ENCODE measurements at places on chromosomes 6 and 20.

DNA sequence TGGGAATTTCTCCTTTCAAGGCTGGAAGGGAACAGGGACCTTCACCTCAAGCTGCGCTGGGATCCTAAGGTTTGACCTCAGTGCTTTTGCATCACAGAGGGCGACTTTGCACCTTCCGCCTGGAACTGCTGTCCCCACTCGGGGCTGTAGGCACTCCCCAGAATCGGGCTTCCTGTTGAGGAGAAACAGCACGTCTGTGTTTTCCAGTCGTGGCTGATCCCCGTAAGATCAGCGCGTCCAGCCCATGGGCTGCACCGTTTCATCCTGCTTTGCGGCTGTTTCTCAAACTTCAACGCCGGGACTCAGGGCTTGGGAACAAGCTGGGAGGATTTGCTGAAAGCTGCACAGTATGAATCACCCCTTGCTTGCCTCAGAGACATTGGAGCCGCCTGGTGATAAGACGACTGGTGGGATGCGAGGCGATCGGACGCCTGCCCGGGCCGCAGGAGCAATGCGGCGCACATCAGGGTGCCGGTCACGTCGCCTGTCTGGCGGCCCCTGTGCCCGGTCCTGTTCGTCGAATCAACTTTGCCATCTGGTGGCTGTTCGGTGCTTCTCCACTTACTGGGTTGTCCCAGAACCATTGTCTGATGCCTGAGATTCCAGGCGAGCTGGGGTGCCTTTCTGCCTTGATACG lies 53.6 kb upstream of the FRMD1 start:
- DNase-seq: no peak

DNA sequence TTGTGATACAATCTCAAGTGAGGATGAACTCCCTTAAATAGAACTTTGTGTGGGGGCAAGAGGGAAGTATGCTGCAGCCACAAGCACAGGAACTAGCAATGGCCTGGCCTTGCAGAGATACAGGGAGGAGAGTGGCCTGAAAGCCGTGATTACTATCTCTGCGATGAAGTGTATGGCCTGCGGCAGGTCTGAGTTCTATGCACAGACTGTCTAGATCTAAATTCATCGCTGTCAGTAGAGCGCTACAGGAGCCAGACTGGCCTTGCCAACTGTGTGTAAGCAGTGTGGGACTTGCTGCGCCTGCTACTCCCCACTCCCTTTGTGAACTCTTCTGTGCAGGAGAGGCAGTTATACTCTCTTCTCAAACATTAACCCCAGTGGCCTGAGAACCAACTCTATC lies 997.0 kb downstream of the GRIK2 start:
- DNase-seq: no peak

DNA sequence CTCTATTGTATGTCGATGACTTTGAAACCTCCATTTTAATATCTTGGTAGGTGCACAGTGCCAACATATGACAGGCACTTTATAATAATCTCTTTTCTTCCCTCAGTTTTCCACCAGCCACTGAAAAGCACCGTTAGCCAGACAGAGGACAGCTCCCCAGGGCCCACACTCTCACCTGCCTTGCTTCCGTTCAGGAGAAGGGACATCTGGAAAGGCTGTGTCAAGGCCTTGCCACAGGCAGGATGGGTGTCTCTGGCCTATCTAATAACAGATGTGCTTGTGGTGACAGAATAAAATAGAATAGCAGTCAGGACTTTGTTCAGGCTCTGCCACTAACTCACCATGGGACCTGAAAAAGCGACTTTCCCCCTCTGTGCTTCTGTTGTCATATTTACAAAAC lies 75.5 kb upstream of the CCDC167 start:
- DNase-seq: no peak

DNA sequence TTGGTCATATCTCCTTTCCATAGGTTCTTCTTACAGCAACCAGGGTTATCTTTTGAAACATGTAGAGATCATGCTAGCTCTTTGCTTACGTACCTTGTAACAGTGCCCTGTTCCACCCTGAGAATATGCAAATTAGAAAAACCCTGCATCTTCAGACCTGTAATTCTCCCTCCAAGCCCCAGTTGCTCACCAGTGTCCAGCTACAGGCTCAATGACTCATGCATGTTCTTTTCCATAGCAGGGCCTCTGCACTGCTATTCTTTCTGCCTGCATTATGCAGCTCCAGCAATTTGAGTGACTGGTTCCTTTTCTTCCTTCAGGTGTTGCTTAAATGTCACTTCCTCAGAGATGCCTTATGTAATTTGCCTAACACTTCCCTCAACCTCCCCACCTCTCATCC lies 636.2 kb downstream of the KHDRBS2 start:
- DNase-seq: no peak

DNA sequence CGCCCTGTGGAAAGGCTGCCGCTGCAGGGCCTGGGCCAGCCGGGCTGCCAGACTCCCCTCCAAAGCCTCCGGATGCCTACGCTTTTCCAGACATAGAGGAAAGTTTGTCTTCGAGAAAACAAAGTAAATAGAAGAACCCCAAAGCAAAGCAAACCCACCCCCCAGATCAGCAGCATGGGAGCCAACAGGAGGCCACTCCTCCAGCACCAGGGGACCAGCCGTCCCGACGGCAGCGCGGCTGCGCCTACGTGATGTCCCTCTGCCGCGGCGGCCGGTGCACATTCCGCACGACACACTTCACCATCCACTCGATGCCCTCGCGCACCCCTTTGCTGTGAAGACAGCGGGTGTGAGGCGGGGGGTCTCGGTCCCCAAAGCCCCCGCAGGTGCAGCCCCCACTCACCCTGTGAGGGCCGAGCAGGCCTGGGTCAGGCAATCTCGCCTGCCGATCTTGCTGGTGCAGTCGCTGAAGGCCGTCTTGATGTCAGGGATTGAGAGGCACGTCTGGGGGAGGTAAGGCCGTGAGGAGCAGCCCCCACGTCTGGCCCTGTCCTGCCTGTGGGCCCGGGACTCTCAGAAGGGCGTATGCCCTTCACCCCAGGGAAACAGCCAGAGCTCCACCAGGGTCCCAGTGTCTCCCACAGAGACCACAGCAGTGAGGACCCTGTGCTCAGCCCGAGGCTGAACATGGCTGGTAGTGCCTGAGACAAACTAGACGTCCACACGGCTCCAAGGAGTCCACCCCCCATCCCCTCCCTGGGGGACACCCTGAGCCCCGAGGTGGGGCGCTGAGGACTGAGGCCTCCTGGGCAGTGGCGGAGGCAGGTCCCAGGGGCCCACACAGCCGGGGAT lies 4.0 kb downstream of the TNFRSF6B start:
- DNase-seq: no peak

- DNase-seq: no peak
Observed at GRCh38 chr6:42140756-42141602, 1.4 kb downstream of the C6orf132 start.
